ENCODE measurements at places on chromosomes 2 and 18.

GRCh38 chr2:33106115-33106514 is 159.4 kb downstream of the LTBP1 start:
- DNase-seq: no peak

- no peak for DNase-seq
Measured at GRCh38 chr2:182324665-182325064, 102.2 kb downstream of the PDE1A start.

DNA sequence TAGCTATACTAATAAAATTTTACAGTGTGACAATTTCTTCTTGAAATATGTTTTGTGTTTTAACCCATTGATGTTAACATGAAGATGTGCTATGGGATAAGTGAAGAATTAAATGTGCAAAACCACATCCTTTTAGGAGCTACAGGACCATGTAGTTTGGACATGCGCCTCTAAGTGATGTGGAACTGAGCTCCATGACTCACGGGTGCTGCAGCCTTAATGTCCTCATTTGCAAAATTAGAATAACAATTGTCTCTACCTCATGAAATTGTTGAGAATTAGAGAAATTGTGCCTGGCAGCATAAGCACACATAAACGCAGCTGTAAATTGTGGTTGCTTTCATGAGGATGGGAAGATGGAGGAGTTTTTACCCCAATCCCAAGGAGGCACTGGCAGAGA is 31.6 kb upstream of the TPO start:
- no peak for DNase-seq

DNA sequence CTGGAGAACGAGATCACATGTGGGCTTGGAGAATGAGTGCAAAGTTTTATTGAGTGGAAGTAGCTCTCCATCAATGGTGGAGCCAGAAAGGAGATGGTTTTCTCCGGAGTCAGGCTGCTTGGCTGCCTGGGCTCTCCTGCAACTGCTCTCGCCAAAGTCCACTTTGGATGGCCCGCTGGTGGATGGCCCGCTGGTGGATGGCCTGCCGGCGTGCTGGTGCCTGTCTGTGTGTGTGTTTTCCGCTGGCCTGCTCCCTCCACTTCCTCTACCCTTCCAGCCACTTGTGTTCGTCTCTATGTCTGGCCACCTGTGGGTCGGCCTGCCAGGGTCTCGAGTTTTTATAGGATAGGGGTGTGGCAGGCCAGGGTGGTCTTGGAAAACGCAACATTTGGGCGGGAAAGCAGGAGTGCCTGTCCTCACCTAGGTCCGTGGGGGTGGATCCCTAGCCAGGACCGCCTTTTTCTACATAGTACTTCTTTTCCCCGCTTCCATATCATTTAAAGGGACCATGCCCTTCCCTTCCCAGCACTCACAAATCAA is 1292.1 kb upstream of the PIK3C3 start:
- DNase-seq: no peak

DNA sequence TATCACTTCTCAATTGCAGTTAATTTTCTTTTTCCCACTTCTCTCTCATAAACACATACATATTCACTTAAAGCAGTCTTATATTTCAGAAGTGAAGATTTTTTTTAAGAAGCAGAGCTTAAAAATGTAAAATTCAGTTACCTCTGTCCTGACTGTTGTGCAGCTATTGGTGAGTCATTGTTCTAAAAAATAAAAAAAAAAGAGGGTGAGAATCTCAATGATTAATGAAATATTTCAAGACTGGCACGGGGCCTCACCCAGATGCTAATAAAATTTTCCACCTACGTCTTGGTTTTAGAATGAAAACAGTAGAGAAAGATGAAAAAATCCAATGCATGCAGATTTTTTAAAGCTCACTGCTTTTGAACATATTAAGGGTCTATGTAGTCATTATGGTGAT is 67.7 kb downstream of the RDH14 start:
- no peak for DNase-seq

- DNase-seq: no peak
Measured at GRCh38 chr2:72681016-72681995, 144.5 kb downstream of the EXOC6B start.

DNA sequence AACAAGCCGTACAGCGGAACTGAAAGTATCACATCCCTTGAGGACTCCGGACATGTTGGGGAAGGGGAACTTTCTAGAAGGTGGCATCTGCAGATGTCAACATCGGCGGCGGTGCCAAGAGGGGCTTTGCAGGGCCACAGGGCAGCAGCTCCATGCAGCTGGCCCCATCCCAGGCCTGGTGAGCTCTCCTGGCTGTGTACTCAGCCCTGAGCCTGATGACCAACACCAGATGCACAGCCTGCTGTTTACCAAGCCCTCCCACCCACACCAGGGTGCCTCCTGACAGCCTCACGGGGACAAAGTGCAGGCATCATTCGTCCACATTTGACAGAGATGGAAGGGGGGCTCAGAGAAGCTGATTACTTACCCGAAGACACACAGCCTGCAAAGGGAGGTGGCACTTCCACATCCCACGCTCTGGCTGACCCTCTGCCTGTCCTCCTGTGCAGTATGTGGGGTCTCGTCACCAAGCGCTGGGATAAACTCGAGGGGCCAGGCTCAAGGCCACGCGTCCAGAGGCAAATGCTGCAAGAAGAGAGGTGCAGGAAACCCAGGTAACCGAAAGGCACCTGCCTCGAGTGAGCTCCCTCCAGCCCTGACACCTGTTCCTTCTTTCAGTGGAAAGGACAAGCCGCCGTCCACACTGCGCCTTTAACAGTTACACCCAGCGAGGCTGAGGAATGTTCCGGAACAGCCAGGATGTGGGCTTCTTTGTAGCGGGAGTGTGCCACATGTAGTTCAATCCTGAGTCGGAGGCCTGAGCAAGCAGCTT is 69.0 kb upstream of the ASAP2 start:
- no peak for DNase-seq

DNA sequence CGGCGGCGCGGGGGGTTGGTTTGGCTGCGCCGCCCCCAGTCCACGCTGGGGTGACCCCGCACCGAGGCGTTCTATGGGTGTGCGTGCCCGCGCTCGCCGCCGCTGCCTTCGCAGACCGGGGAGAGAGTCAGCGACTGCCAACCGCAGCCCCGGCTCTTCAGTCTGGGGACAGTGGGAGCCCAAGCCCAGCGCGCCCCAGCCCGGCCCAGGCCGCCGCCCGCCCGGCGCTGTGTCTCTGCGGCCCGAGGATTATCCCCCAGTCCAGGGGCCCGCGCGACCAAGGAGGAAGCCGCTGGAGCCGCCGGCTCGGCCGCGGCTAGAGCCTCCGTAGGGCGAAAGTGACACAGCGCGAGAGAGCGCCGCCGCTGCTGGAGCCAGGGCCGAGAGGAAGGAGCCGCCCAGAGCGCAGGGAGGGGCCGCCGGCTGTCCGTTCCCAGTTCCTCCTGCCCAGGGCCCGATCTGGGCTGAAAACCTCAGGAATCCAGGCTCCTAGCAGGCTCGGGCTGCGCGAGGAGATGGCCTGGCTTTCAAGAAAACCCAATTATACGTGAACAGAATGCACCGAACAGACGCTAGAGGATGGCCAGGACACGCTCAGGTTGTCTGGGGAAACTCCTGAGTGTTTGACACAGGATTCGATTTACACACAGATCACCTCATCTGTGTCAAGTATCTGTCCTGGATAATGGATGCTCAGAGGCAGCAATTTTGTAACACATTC is 2.4 kb downstream of the CTIF start:
- peak; percentile 83 for DNase-seq

- DNase-seq: no peak
Measured at GRCh38 chr2:210252699-210253606, 27.7 kb upstream of the ACADL start.

DNA sequence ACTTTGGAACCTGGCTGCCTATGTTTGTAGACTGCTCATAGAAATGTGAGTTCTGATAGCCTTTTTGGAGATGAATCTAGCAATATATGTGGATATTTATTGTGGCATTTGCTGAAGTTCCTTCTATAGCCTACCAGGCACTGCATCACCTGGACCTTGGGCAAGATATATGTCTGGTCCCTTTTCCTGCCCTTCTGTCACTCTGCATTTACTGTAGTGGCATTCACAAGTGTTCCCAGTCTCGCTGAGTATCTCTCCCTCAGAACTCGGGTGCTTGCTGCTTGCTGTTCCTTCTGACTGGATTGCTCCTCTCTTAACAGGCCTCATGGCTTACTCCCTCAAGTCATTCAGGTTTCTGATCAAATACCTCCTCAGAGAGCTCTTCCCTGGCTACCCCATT is 145.0 kb downstream of the UBE2E3 start:
- no peak for DNase-seq

DNA sequence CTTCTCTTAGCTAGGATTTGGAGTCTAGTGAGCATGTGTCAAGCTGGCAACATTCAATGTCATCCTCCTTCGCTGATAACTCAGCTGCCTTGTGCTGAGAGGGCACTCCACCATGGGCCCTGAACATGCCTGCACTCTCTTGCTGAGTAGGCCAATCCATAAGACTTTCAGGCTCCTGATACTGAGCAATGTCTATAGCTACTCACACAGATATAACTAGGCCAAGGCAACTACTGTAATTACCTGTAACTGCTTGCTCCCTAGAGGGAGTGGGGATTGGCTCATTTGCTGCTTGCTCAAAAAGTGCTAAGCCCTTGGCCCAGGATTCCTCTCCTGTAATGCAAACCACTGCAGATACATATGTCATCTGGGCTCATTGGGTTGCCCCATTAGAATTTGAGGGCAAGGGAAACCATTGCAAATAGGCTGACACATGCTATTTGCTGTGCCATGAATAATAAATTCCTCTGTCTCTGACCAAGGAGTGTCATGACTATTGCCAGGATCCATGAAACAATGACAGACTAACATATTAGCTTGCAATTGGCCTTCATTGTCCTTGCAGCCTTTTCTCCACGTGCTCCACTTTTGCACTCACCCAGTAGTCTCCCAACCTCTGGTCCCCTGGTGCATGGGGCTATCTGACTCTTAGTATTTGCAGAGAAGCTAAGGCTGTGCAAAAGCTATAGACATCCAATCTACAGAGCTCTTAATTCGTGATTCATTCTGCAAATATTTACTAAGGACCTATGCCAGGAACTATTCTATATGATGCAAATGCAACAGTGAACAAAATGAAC is 36.9 kb upstream of the BMPR2 start:
- no peak for DNase-seq

DNA sequence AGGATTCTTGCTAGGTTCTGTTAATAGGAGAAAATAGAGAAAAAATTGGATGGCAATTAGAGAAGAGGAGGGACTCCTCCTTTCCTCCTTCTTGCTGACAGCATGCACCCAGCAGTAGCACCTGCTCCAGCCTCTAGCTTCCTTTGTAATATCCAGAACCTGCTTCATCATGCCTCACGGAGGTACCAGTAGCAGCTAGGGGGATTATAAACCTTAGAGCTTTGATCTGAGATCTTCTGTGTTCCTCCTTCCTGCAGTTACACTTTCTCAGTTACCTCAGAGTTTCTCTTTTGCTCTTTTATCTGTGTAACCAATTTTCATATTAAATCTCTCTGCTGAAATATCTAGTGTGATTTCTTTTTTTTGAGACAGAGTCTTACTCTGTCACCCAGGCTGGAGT is 16.6 kb downstream of the DPP4 start:
- DNase-seq: no peak

DNA sequence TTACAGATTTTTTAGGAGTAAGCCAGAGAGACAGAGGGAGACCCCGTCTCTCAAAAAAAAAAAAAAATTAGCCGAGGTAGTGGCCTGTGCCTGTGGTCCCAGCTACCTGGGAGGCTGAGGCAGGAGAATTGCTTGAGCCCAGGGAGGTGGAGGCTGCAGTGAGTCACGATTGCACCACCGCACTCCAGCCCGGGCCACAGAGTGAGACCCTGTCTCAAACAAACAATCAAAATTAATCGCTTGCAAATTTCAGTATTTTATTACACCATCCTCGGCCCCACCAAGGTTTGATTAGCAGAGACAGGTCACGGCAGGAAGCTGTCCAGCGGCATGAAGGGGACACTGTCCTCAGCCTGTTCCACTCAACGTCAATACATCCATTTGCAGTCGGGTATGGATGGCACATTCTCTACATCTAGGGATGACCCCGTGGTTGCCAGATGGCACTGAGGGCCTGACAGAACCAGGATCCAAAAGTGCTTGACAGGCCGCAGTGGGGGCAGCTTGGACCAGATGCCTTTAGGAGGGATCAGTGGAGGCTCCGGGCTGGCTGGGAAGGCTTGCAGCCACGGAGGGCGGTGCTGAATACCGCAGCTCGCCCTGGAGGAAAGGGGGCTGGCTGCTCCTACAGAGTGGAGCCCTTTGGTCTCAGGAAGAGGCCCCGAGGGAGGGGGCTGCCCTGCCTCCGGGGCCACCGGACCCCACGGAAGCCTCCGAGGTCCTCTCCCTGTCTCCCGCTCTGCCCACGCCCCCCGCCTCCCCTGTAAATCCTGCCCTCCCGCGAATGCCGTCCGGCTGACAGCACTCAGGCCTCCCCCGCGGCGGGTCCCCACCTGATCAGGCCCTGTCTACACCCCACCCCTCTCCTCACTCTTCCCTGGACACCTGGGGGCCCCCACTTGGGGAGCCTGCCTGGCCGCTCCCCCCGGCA is 13.1 kb downstream of the ASPRV1 start:
- DNase-seq: no peak

- no peak for DNase-seq
Measured at GRCh38 chr18:41809652-41810051, 145.4 kb upstream of the PIK3C3 start.

DNA sequence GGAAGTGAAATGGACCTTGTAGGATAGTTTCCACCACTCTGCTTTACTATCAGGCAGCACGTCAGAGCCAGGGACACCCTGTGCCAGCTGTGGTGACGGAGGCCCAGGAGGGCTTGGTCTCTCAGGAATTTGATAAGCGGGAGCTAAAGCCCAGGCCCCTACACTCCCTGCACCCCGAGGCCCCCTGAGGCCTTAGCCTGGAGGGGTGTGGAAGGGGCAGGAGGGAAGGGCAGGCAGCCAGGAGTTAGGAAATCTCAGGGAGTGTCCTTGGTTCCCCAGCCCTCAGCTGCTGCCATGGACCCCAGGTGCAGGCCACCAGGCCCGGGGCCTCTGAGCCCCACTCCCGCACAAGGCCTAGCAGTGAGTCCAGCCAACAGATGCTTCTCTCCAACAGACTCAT is 38.2 kb downstream of the PDIA6 start:
- no peak for DNase-seq

- no peak for DNase-seq
Measured at GRCh38 chr2:28247290-28247689, 145.4 kb upstream of the FOSL2 start.

DNA sequence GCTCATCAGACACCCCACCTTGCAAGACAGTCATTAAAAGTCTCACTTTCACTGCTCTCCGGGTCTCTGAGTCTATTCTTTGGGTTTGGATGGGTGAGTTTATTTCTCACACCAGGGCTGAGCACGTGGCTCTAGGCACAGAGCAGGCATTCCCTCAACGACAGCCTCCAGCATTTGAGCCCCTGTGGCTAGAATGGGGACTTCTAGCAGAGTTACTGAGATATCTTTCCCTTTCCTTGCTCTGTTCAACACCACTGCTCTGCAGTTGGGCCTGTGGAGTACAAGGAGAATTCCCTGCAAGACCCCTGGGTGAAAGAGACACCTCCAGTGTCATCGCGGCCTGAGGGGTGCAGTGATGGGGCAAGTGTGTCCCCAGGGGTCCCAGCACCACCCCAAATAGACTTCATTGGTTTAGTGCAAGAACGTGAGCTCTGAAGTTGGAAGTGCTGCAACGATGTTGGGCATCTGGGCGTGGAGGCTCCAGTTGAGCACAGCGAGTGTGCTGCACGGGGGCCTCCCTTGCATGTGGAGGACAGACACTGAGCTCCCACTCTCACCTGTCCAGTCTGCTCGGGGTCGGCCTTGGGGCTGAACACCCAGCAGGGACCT is 184.1 kb upstream of the HS6ST1 start:
- DNase-seq: no peak

- DNase-seq: no peak
Measured at GRCh38 chr2:45134014-45134413, 124.8 kb upstream of the SIX2 start.

- DNase-seq: no peak
Measured at GRCh38 chr2:36246320-36246990, 109.1 kb upstream of the CRIM1 start.
